ENCODE measurements at places on chromosomes 1 and 21. TPM values are rescaled to one million over a fixed set of nuclear protein-coding genes. Genes with fewer than 3 reads are reported as not detected.

DNA sequence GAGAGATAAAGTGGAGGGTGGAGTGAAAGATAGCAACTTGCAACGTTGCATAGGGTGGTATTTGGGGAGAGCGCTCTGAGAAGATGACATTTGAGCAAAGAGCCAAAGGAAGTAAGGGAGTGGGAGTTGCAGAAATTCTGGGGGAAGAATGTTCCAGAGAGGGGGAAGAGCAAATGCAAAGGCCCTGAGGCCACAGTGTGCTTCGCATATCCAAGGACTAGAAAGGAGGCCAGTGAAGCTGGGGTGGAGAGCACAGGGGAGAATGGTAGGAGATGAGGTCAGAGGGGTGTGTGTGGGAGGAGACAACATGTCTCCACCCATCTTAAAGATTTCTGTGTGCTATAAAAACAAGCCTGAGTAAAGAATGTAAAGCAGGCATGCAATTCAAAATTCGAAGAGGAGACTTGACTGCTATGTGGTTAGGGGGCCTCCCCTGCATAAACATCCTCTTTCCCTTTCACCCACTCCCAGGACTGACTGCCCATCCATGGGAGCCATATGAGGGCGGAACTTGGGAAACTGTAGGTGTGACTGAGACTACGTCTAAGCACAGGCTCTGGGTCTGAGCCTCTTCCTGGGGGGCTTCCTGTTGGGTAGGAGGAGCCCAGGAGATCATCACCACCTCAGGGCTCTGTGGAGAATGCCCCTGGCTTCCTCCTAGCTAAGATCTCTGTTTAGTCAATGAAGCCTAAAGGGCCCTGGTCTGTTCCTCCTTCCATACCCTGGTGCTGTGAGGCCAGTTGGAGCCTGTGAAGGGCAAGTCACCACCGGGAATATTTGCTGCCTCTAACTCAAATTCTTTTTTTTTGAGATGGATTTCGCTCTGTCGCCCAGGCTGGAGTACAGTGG, 2.9 kb upstream of the CLIC4 start:
- peak; percentile 89 for DNase-seq

GRCh38 chr1:166390366-166391033, 223.7 kb upstream of the FAM78B start:
- DNase-seq = no peak

DNA sequence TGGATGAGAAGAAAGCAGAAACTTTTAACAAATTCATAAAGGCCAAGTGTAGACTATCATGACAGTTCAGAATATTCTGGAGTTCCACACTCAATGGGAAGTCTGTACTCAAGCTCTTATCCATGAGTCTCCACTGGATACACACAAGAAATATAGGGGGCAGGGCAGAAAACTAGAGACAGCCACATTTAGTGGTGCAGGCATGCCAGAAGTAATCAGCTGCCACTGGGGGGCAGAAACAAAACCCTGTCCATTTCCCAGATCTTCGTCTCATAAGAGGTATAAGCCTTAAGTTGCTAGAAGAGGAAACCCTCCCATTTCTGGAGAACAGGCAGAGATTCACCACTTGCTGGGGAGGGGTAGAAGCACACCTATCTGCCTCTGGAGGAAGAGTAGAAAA, 166.8 kb upstream of the GALNT2 start:
- no peak for DNase-seq

GRCh38 chr1:32539584-32540571, 651 bp downstream of the ZBTB8A start:
- DNase-seq = peak; percentile 42

DNA sequence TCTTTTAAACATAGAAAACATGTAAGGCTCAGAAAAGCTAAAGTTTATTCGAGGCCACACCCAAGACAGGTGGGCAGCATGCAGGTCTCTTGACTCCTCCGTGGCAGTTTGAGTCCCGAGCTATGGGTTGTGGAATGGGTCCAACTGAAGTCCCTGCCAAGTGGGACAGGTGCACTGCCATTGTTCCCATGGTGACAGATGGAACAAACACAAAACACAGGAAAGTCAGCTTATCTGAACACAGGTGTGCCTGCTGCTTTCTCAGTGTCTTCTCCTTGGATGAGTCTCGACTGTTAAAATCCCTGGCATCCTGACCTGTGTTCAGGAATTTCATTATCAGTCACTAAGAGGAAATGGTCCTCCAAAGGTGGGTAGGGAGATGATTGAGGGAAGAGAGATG, 99.0 kb upstream of the RAB4A start:
- DNase-seq = no peak

SPATA1 gene
- 0.74 TPM for total RNA-seq

BNIPL gene
- 0.75 TPM for total RNA-seq

TMPRSS2 gene
- total RNA-seq = not detected

FGGY gene
- 12.7 TPM for total RNA-seq

Data from SJSA1 (cell line).